Stomach (tissue), 19 donors: ENCODE measurements at places on chromosomes 1 and 21. TPM values are rescaled to one million over a fixed set of nuclear protein-coding genes. Genes with fewer than 3 reads are reported as not detected.

The TIE1 gene
- 18.5 TPM for total RNA-seq

The TIAM1 gene
- total RNA-seq, result 1.8 TPM

GRCh38 chr1:23114424-23115079 is 54.1 kb downstream of the LUZP1 start:
- H3K27ac ChIP-seq, result peak overlapping the region; percentile 51
- no peaks in the 10 kb centered on the region for H3K36me3 ChIP-seq
- H3K27me3 ChIP-seq, result no peaks in the 10 kb centered on the region

GRCh38 chr1:16720351-16721223 is 19.7 kb upstream of the RNU1-4 start:
- H3K27ac ChIP-seq, result no peak overlapping the region
- H3K4me3 ChIP-seq, result no peak overlapping the region
- peak; percentile 30 for DNase-seq
- H3K36me3 ChIP-seq, result no peaks in the 10 kb centered on the region
- H3K27me3 ChIP-seq, result peaks cover 53% of the 10 kb centered on the region
- no peaks in the 10 kb centered on the region for H3K4me1 ChIP-seq
